Caco-2 (cell line): ENCODE measurements at places on chromosomes 7 and 10. TPM values are rescaled to one million over a fixed set of nuclear protein-coding genes. Genes with fewer than 3 reads are reported as not detected.

The MKRN1 gene
- 62.4 and 73.0 TPM in 2 replicates for total RNA-seq

GRCh38 chr7:139854124-139854511 is 25.1 kb downstream of the TBXAS1 start:
- DNase-seq = no peak

- no peak for DNase-seq
Measured at GRCh38 chr7:45237788-45238461, 80.3 kb downstream of the RAMP3 start.

DNA sequence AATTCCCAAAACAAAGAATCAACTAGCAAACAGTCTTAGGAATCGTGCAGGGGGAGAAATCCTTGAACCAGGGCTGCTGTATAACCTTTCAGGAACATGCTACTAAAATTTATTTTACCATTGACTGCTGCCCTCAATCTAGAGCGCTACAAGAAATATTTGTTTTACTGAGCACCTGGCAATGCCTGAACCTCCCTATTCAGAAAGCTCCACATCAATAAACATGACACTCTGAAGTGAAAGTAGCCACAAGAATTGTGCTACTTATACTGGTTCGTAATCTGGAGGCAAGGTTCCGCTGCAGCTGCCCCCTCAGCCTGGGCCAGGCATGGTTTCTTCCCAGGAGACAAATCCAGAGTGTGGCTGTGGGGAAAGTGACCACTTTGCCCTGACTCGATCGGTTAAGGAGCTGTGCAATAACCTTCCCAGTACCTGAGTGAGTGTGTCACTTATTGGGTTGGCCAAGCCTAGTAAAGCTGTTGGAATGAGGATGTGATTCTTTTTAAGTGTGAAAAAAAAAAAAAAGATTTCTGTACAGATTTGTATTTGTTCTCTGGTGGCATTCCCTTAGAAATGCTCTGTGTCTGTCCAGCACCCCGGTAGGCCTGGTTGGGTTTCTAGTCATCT is 7.7 kb downstream of the VWA2 start:
- DNase-seq = no peak

The TMEM213 gene
- total RNA-seq = not detected in 2 replicates

DNA sequence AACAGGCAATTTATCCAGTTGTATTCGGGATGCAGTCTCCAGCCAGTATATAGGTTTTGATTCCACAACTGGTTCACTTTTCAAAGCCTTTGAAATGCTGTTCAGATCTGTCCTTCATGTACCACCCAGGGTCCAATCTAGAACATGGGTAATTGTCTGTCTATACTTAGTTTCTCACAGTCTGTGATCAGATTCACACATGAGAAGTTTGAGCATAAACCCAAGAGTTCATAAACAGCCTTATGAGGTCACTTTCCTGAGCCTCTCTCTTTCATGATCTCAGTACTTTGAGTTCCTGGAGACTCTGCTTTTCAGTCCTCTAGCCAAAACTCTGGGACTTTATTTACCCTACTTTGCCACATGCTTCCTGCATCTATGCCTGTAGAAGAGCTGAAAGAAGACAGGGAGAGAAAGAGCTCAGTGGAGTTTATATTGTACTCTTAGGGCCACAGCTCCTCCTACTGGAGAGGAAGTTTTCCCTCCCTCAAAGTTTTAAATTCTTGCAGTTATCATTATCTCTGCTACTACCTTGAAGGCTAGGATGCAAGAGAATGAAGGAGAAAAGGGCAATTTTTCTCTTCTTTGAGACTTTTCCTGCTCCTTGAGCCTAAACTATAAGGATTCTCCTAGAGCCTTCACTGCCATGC is 172.0 kb downstream of the ZEB1 start:
- peak; percentile 32 for DNase-seq

The NSMCE4A gene
- 106 and 111 TPM in 2 replicates for total RNA-seq

DNA sequence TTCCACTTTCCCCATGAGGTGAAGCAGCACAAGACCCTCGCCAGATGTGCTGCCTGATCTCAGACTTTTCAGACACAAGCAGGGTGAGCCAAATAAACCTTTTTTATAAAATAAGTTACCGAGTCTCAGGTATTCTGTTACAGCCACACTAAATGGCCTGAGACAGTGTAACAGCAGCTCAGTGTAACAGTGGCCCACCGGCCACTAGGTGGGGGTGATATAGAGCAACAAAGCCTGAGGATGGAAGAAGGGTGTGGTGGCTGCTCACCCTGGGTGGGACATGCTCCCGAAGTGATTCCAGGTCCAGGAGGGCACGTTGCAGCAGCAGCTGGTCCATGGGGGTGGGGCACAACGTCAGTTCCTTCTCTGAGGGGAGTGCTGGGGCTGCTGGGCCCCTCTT is 44.6 kb downstream of the BMS1 start:
- no peak for DNase-seq

GRCh38 chr10:52368725-52369124 is 54.6 kb downstream of the DKK1 start:
- DNase-seq = no peak

The SRRM3 gene
- 0.86 and 1.7 TPM in 2 replicates for total RNA-seq

DNA sequence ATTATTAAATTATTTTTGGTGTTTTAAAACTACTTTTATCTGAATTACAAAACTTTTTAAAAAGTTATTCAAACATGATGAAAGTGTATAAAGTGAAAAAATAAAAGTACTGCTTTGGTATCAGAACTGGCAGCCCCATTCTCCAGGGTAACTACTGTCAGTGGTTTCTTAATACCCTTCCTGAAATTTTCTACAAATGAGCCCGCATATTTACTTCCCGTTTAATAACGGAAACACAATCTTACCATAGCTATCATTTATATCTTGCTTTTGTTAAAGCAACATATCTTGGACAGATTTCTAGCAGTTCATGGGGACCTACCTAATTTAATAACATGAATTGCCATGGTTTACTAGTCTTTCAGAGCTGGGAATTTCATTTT is 249.9 kb downstream of the RNLS start:
- DNase-seq = no peak

GRCh38 chr7:68875857-68876256 is 722.4 kb upstream of the AUTS2 start:
- DNase-seq = no peak

The PLXNA4 gene
- total RNA-seq = 0.43 and 0.58 TPM in 2 replicates

GRCh38 chr7:140060243-140060630 is 2.5 kb downstream of the PARP12 start:
- DNase-seq = no peak

DNA sequence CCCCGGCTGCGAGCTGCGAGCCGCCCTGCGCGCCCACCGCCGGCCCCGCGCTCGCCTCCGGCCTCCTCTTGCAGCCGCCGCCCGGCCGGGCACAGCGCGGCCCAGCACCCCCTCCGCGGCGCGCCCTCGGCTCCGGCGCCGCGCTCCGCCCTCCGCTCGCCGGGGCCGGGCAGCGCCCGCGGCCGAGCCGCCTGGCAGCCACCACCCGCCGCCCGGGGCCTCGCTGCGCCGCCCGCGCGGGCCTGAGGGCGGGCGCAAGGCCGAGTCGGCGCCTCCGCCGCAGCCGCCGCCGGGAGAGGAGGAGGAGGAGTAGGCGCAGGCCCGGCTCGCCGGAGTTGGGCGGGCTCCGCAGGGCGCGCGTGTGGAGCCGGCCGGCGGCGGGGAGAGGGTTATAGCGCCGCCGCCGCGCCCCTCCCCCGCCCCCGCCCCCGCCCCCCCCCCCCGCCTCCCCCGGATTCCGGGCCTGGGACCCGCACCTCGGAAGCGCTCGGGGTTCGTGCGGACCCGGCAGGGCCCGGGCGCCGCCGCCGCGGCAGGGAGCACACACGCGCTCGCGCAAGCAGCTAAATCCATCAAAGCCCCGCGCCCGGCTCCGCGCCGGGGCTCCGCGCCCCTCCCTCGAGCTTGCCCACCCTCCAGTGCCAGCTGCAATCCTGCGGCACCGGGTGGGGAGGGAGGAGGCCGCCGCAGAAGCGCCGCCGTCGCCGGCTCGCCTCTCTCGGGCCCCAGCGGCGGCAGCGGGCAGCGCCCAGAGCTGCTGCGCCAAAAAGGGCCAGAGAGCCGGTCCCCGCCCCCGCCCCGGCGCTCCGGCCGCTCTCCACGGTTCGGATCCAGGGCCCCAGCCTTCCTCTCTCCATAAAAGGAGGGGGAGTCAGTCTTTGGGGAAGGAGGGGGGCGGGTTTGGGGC is at the start of gene PDGFA:
Gene PDGFA (minus strand): TSS at position 363 of the 907 bp plus-strand sequence. CDS start 845 bp downstream, outside the sequence.
- peak; percentile 83 for DNase-seq

GRCh38 chr7:87658553-87658952 is 30.4 kb downstream of the RUNDC3B start:
- no peak for DNase-seq

The LBX1 gene
- not detected in 2 replicates for total RNA-seq

DNA sequence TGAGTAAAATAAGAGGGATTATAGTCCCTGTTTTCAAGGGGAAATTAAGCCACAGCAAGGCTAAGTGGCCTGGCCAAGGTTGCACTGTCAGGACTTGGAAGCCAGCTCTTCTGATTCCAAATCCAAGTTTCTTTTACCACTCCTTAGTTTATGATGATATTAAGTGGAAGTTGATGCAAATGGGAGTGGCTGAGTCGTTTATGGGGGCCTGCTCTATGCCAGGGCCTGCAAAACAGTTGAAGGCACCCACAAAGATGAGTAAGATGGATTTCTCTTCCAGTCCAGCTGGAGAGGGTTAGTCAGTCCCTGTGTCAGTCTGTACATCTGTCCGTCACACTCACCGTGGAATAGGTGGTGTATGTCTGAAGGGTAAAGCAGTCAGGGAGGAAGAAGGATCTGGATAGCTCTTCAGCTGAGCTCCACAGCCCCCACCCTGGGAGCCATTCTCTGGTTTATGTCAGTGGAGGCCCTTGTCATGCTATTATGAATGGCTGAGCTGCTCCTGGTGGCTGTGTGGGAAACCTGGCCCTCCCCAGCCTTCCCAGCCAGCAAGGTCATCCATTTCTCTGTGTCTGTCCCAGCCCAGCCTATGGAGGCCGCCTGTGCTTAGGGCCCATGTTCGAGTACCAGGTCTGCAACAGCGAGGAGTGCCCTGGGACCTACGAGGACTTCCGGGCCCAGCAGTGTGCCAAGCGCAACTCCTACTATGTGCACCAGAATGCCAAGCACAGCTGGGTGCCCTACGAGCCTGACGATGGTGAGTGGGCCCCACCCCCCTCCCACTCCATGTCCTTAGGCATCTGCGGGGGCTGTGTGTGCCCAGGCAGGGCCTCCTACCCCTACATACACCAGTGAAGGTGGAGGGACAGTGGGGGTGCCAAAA is 44.5 kb downstream of the TBATA start:
- no peak for DNase-seq

- no peak for DNase-seq
Measured at GRCh38 chr7:151982806-151983205, 26.6 kb downstream of the GALNTL5 start.

The HOXA4 gene
- total RNA-seq = 4.8 and 5.5 TPM in 2 replicates

GRCh38 chr10:81838950-81839349 is 36.0 kb upstream of the NRG3 start:
- DNase-seq = no peak

The FANK1 gene
- 0.49 and 0.73 TPM in 2 replicates for total RNA-seq

The GBX1 gene
- total RNA-seq = not detected in 2 replicates

DNA sequence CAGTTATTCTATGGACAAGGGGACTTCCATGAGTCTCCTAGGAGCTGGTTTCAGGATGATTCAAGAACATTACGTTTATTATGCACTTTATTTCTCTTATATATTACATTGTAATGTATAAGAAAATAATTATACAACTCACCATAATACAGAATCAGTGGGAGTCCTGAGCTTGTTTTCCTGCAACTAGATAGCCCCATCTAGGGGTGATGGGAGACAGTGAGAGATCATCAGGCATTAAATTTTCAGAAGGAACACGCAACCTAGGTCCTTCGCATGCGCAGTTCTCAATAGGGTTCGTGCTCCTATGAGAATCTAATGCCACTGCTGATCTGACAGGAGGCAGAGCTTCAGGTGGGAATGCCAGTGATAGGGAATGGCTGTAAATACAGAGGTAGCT is 137.9 kb downstream of the ANKRD30A start:
- no peak for DNase-seq

DNA sequence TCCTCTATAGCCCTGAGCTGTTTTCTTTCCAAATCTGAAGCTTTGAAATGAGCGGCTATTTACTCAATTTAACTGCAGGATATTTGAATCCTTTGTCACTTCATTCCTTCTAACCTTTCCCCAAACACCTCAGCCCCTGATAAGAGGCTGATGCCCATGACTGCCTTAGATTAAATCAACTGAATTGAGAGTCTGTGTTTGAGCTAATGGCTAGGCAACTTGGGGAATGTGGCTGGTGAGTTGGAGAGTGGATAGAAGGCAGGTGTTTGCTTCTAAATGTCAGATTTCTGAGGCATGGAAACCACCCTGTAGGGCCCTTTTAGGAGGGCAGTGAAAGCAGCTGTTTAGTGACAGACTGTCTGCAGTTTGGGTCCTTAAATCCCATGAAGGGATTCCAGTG is 759.9 kb downstream of the LRMDA start:
- peak; percentile 81 for DNase-seq

GRCh38 chr10:809671-810350 is 120.3 kb upstream of the DIP2C start:
- DNase-seq = no peak
